ENCODE measurements at places on chromosomes 3 and 15.

GRCh38 chr3:41190509-41191284 lies 8.6 kb upstream of the CTNNB1 start:
- DNase-seq, result no peak

GRCh38 chr3:17765819-17766472 lies 23.5 kb upstream of the TBC1D5 start:
- no peak for DNase-seq

GRCh38 chr3:143100451-143100850 lies 19.1 kb upstream of the CHST2 start:
- DNase-seq, result no peak

DNA sequence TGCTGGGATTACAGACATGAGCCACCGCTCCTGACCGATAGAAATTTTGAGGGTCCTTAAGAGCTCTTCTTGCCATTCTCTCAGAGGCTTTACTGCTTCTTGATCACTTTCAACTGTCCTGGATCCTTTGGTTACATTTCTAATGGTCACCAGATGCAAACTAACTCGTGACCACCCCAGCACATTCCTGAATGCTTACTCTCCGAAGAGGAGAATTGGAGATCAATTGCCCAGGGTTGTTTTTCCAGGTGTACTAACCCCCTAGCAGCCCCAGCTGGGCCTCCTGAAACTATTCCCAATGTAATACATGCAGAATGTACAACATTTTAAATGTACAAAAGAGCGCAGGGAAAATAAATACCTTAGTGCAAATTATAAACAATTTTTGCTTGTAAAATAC lies 65.1 kb upstream of the TBL1XR1 start:
- no peak for DNase-seq

DNA sequence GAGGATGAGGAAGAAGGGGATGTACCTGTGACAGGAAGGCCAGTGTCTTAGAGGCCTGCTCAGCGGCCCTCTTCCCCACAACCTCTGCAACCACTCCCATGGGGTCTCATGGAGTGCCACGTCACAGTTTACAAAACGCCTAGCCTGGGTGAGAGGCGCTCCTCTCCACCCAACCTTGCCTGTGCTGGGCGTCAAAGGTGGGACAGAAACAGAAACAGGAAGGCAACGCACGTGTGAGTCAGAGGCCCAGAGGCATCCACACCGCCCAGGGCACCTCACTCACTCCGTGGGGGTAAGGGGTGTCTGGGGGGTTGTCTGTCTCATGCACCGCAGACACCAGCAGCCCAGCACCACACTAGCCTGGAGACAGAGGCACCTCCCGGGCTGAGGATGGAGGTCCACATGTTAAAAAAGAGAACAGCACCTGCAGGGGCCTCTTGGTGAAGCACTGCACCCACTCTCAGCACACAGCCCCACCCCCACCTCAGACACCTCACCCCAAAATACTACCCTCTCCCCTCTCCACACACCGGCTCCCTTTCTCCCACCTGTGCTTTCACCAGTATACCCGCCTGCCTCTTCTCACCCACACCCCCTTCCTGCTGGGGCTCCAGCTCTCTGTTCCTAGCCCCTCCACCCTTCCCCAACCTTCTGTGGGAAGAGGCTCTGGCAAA lies 4.7 kb upstream of the CALML4 start:
- no peak for DNase-seq

DNA sequence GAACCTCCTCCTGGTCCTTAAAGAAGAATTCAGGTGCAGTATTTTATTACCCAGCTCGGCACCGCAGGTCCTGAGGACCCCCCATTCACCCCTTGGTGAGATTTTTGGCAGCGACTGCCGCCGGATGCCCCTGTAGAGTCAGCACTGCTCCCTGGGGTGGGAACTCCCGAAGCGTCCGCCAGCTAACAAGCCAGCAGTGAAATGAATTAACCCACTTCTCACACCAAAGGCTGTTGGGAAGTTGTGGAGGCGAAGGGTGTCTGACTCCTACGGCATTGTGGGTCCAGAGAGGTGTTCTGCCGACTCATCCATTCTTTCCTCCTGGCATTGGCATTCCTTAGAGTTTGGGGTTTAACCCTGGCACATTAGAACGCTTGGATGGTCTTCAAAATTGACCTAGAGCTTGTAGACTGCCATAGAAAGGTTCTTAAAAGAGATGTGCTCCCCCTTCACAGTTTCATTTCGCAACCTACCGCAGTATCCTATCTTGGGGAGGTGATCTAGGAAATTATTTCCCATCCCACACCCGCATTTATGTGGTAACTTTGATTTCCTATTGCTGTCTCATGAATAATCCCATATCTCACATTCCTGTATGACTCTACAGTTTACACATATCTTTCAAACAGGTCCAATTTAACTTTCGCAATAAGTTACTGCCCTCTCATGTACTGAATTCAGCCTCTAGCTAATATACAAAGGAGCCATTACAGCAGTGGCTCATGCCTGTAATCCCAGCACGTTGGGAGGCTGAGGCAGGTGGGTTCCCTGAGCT lies 879 bp upstream of the EIF5A2 start:
- DNase-seq, result peak; percentile 66

DNA sequence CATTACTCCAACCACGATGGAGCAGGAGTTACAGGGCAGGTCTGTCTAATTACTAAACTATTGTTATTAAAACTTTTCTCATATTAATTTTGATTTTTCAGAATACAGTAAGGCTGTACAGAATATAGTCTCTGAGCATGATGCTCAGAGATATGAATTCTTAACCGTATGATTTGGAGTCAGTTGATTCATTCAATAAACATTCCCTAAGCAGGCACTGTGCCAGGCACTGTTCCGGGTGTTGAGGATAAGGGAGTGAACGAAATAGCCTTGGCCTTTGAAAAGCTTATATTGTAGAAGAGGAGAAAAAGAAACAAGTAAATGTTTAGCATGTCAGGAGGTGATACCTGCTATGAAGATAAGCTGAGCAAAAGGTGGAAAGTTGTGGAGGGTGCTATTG lies 187.3 kb downstream of the KCNAB1 start:
- no peak for DNase-seq

DNA sequence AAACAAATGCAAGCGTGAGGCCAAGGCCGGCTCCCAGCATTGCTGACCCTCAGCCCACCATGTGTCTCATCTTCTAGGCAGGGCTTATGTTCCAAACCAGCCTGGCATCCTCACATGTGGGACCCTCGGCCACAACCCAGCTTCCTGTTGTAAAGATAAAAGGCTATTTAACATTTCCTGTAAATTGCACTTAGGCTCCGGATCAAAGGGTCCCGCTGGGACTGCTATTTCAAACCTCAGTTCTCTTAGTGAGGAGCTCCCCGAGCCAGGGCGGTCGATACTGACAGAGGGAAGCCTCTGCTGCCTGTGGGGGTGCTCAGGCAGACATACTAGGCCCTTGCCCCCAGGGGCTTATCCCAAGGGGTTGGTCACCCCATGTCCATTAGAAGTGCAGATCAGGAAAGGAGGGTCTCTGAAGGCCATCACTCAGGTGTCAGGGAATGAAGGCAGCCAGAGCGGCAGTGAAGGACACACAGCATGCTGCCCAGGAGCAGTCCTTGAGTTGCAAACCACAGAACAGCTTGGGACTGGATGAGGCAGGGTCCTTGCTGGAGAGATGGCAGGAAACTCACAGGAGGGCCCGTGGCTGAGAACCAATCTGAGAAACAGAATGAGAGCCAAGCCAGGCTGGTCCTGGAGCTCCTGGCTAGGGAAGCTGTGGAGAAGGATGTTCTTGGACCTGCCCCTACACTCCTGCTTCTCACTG lies 239.9 kb downstream of the TLE3 start:
- no peak for DNase-seq

DNA sequence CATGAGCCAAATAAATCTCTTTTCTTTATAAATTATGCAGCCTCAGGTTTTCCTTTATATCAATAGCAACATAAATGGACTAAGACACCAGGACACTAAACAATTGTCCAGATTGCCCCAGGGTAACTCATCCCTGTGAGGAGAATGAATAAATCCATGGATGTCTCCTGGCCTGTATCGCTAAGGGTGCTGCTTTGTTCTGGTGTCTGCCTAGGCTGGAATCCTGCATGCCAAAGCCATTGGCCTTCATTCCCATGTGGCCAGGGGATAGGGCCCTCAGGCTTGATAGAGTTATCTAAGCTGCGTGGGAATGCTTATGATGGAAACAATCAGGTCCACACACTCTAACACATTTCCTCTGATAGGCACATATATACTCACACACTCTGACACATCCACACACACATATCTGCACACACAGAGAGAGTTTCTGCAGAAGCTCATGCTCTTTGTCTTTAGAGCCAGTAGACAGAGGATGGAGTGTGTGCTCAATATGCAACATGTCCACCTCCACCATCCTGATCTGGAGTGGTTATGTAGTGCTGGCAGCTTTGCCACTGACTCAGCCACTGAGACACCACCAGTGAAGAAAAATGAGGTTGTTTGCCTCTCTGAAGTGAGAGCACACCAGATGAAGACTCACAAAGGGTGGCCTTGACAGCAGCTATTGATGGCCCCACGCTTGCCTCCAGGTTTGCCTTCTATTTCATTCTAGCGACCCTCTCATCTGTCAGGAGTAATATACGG lies 24.0 kb upstream of the DGKG start:
- DNase-seq, result no peak

GRCh38 chr3:167820102-167820865 lies 84.8 kb downstream of the SERPINI1 start:
- no peak for DNase-seq

- no peak for DNase-seq
These were observed 32.7 kb downstream of the XYLB start for GRCh38 chr3:38379201-38379770.

GRCh38 chr15:40100123-40100946 lies 8.3 kb downstream of the BMF start:
- DNase-seq, result no peak

- DNase-seq, result no peak
These were observed 70.4 kb downstream of the KLF13 start for GRCh38 chr15:31396881-31397560.

- no peak for DNase-seq
These were observed 445.0 kb upstream of the TGFBR2 start for GRCh38 chr3:30161375-30161774.

DNA sequence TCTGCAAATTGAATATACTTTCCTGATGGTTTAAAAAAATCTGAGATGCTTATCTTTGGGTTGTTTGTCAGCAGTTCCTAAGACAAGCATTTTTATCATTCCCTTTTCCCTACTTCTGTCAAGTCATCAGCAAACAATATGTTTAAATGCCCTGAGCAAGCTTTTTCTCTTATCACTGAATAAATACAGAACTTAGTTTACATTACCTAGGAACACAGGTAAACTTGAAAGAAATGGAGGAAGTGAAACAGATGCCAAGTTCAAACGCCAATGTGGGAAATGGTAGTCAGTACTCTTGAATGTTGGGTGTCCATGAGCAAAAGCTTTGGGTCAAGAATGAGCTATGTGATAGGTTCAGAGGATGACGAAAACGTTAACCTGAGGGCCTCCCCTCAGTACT lies 17.2 kb upstream of the TCAIM start:
- no peak for DNase-seq

- DNase-seq, result no peak
These were observed 1.4 kb downstream of the GPR149 start for GRCh38 chr3:154428286-154429206.

GRCh38 chr3:193833592-193833991 lies 240.6 kb downstream of the OPA1 start:
- DNase-seq, result no peak

- DNase-seq, result no peak
These were observed 244.8 kb upstream of the RGMA start for GRCh38 chr15:93333796-93334195.

DNA sequence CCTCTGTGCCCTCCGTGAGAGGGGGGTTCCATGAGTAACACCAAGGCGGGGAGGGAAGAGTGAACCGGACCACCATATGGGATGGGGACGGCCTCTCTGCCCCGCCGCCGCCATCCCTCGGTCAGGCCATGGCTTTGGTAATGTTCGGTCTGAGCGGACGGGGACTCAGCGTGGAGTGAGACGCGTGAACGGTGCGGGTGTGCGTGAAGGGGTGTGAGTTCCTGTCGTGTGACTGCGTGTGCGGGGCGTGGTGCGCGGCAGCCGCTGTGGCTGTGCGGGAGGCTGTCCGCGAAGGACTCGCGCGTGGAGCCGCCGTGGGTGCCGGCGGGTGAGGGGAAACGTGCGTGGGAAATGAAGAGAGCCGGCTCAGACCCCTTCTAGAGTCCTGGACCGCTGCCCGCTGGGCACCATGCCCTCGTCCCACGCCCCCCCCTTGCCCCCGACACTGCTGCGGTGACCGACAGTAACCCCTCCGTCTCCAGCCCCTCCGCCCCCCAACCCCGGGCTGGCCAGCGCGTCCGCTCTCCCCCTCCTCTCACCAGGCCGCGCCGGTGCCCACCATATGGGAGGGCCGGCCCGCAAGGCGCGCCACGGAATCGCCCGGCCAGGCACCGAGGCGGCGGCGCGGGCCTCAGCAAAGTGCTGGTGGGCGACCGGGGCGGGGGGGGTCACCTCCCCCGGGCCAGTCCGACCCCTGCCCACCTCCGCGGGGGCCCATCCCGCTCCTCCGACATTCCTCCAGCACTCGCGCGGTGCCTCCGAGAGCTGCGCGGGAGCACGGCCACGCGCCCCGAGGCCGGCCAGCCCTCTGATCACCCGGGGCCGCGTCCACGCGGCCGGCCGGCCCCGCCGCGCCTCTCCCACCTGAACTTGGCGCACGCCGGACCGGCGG lies 589 bp downstream of the KLF15 start:
- no peak for DNase-seq

DNA sequence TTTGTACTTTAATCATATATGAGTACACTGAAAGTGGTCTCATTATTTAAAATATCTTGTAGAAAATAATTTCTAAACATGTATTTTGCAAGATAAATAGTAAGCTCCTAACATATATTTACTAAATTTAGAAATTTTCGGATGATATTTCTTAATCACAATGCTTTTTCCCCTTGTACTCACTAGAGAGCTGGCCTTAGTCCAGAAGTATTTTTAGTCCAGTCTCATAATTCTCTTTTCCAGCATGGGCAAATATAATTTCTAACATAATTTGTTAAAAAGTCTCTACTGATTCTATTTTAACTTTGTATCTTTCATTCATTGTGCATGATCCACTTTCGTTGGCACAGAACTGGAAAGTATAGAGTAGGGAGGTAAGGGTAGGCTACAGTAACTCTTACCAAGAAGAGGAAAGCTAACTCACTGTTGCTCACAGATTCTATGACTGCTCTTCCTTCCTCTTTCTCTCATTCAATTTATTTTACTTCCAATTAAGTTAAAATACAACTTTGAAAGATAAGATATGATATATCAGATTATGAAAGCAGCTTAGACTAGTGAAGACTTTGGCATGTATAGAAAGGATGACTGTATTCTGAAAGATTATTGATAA lies 39.3 kb downstream of the FGF7 start:
- no peak for DNase-seq

GRCh38 chr3:72728958-72729467 lies 119.2 kb downstream of the SHQ1 start:
- no peak for DNase-seq

Data from GF-D8 (cell line).